ENCODE measurements at places on chromosomes 12 and 14. TPM values are rescaled to one million over a fixed set of nuclear protein-coding genes. Genes with fewer than 3 reads are reported as not detected.
A peak's percentile ranks its signal among the peaks of the same experiment; 100 is the strongest.

DNA sequence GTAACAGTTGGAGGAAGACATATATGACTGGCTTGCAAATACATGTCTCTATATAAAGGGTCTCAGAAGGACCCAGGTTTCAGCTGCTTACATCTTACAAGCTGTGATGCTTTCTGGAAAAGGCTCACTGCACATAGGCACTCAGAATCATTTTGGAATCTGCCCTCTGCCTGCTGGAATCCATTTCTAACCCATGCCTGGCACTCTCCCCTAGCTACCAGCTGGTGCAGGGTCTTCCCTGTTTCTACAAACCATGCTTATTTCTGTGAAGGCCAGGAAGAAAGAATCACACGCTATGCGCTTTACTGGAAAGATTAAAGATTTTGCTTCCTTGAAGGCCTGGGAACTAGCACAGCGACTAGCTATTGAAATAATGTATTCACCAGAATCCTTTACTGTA is 151.3 kb downstream of the DICER1 start:
- no peak for DNase-seq

DNA sequence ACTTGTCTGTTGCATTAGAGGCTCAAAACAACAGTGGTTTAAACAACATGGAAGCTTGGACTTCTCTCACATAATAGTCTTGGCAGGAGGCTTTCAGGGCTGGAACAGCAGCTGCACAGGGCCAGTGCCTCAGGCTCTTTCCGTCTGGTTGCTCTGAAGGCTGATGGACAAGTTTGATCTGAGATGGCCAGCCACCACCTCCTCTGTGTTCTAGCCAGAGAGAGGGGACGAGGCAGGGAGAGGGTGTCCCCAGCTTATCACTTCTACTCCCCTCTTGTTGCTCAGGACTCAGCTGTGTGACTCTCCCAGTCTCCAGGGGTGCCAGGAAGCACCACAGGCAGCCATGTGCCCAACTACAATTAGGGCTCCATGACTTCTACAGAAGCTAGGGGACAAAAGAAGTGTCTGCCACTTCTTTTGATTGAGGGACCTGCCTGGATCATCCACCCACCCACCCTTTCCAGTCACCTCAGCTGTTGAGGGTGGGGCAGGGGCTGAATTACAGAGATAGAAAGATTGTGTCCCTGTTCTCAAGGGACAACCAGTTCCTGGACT is 46.6 kb downstream of the SMIM41 start:
- DNase-seq, result no peak

DNA sequence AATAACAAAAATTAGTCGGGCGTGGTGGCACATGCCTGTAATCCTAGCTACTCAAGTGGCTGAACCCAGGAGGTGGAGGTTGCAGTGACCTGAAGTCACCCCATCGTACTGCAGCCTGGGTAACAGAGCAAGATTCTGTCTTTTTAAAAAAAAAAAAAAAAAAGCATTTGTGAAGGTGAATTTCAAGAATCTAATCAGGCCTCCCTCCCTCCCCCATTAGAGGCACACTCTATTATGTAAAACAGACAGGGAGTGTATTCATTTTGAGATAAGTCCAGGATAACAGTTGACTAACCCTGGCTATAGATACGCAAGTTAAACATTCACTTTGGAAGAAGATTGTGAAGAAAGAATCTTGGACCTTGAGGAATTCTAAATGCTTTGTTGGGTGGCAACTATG is 2.9 kb downstream of the RESF1 start:
- DNase-seq, result no peak

BBOF1 gene
- polyA plus RNA-seq, result 14.4 TPM

GRCh38 chr14:38129705-38130104 is 78.0 kb upstream of the SSTR1 start:
- DNase-seq, result no peak

GRCh38 chr12:49244176-49244575 is 20.7 kb upstream of the TUBA1C start:
- no peak for DNase-seq

- no peak for DNase-seq
Measured at GRCh38 chr12:131575371-131575770, 135.5 kb upstream of the SFSWAP start.

- DNase-seq, result no peak
Measured at GRCh38 chr14:104898195-104898558, 26.5 kb upstream of the PLD4 start.

GRCh38 chr12:76554405-76555230 is 5.0 kb downstream of the OSBPL8 start:
- DNase-seq, result no peak

- DNase-seq, result peak; percentile 28
Measured at GRCh38 chr12:18145924-18146323, 55.9 kb upstream of the RERGL start.

DNA sequence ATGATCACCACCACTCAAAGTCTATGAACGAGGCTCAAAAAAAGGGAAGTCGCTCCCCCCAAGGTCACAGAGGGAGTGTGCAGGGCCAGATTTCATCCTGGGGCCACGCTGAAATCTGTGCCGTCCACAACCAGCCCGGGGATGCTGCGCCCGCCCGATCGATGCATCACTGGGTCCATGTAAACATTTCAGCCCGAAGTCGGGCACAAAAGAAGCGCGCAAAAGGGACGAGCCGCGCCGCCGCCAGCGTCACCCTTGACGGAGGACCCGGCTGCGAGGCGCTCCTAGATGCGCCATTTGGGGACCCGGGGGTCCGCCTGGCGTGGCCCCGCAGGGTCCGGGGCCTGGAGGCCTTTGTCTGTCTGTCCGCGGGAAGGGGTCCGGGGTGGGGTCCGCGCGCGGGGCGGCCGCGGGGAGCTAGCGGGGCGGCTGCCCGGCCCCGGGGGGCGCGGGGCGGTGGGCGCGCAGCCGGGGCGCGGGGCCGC is 503 bp downstream of the FBXO21 start:
- DNase-seq, result peak; percentile 40

DNA sequence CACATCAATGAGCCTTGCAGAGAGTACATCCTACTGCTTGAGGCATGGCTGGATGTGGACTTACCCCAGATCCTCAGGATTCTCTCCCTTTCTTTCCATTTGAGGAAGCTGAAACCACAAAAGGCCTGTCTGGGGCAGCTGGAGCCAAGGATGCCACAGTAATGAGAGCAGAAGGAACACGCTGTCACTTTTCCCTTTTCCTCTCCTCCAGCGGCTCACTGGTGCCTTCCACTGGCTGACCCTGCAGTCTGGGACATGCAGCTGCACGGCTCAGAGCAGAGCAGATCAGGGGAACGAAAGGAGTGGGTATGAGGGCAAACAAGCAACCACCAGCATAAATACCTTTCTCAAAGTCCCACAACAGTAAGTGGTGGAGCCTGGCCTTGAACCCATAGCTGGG is 78.2 kb downstream of the GAS2L3 start:
- DNase-seq, result no peak

FZD10 gene
- polyA plus RNA-seq, result 1.4 TPM

WDR89 gene
- polyA plus RNA-seq, result 21.3 TPM

OTOGL gene
- polyA plus RNA-seq, result 0.46 TPM

FGF23 gene
- not detected for polyA plus RNA-seq

All from right lung (tissue), 10 donors.